Mucosa of gallbladder (tissue), 1 donor: ENCODE measurements at places on chromosomes 4 and X.
A peak's percentile ranks its signal among the peaks of the same experiment; 100 is the strongest.

DNA sequence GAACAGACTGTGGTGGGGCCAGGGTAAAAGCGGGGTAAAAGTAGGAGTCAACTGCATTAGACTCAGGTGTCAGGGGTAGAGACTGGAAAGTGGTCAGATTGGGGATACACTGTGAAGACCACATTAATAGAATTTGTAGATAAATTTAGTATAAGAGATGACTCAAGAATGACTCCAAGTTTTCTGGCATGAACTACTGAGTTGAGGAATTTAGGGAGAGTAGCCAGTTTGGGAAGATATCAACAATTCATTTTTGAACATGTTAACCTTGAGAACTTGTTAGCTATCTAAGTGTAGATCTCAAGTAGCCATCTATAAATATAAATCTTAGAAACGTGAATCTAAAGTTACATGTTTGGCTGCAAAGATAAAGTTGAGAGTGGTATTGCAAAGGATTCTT is 206.9 kb upstream of the HCCS start:
- no peak for DNase-seq

DNA sequence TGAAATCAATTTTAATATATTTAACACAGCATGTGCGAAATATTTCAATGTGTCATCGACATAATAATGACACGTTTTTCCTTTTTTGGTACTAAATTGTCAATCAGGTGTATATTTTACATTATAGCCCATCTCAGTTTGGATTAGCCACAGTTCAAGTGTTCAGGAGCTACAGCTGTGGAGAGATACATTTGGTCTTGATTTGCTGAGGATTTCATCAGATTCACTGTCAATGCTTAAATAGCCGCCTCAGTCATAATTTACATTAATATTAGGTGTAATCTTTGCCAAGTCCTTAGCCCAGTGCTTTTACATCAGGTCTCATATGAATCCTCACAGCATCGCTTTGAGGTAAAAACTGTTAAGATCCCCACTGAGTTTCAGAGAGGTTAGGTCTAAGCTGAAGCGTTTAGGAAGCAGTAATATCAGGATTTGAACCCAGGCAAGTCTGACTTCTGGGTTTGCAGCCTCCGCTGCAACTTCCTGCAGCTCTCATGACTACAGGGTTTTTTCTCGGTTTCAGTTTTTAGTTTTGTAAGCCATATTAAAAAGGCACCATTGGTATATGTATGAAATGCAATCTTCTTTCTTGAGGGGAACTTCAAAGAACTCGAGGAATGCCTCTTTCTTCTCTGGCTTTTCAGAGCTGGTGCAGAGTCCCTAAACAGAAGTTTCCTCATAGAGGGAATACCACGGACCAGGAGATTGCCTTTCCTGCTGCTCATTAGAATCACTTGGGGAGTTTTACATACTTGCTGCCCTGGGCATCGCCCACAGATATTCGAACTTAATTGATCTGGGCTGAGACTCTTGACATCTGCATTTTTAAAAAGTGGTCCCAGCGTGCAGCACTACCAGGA is 6.4 kb downstream of the MTM1 start:
- DNase-seq: no peak

GRCh38 chr4:1084796-1085403 is 28.5 kb downstream of the RNF212 start:
- no peak for DNase-seq

DNA sequence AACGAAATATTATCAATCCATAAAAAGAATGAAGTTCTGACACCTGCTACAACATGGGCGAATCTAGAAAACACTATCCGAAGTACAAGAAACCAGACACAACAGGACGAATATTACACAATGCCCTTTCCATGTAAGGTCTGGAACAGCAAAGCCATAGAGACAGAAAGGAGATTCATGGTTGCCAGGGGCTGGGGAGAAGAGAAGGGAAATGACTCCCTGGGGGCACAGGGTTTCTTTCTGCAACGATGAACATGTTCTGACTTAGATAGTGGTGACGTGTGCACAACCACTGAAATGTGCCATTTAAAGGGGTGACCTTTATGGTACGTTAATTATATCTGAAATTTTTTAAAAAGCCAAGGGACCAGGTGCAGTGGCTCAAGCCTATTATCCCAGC is 28.3 kb downstream of the GPR143 start:
- no peak for DNase-seq

DNA sequence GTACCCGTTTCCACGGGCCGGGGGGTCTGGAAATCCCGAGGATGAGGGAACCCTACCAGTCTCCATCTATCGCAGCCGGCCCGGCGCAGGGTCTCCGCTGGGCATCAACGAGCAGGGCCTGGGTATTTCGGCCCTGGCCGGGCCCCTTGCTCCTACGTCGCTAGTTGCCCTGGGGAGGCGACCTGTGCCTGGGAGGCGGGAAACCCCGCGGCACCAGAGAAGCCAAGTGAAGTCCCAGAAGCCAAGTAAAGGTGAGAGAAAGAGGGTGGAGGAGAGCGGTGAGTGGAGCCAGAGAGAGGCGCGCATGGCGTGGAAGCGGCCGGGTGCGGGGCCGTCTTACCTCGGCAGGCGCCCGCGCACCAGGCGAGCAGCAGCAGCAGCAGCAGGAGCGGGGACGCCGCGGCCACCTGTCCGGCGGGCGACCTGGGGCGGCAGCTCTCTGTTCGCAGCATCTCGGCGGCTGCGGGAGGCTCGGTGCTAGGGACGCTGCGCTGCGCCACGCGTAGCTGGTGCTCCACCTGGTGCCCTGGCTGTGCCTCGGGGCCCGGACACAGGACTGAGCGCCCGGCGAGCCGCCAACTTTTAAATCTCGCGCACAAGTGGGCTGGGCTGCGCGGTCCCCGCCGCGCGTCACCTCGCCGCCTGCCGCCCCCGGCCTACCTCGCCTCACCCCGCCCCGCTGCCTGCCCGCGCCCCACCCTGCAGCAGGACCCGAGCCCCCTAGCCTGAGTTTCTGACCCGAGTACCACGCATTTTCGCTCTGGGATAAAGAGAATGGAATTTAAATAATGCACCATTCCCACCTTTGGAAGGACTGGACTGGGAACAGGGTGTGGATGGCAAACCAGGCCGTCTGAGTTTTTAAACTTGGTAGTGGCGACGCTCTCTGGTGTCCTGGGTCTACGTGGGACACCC is at the start of gene NMU:
NMU (minus strand) TSS at position 558 of the 915 bp plus-strand sequence; CDS start at position 452, 106 bp downstream.
- DNase-seq: no peak

GRCh38 chrX:34629572-34629971 is 27.5 kb downstream of the TMEM47 start:
- no peak for DNase-seq

- no peak for DNase-seq
Observed at GRCh38 chrX:29545878-29546277, 669.5 kb upstream of the MAGEB2 start.

GRCh38 chrX:153637121-153638040 is 9.6 kb upstream of the DUSP9 start:
- DNase-seq: no peak

GRCh38 chr4:154452798-154453346 is 38.7 kb downstream of the DCHS2 start:
- no peak for DNase-seq

- DNase-seq: peak; percentile 53
Observed at GRCh38 chrX:51802917-51803688, 59.9 kb downstream of the GSPT2 start.

- DNase-seq: peak; percentile 70
Observed at GRCh38 chr4:181952478-181952877, 290.7 kb upstream of the TENM3 start.

DNA sequence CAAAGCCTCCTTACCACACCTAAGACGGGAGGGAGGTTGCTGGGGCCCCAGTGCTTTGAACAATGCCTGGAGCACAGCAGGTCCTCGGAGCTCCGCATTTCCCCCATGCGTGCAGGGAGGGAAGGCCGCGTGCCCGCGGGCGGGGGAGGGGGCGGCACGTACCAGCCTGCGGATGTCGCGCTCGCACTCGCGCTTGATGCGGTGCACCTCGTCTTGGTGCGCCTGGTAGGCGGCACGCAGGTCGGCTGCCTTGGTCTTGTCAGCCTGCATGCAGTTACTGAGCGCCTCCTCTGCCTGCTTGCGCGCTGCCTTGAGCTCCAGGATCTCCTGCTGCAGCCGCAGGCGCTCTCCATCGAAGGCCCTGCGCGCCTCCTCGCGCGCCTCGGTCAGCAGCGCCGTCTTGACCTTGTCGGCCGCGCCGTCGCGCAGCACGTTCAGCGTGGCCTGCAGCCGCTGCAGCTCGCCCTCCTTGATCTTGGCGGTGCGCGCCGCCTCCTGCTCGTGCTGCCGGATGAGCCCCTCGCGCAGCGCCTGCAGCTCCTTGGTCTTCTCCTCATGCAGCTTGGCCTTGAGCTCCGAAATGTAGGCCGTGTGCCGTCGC is 87.2 kb upstream of the C4orf50 start:
- no peak for DNase-seq
